ENCODE measurements at places on chromosomes 6 and 20.

DNA sequence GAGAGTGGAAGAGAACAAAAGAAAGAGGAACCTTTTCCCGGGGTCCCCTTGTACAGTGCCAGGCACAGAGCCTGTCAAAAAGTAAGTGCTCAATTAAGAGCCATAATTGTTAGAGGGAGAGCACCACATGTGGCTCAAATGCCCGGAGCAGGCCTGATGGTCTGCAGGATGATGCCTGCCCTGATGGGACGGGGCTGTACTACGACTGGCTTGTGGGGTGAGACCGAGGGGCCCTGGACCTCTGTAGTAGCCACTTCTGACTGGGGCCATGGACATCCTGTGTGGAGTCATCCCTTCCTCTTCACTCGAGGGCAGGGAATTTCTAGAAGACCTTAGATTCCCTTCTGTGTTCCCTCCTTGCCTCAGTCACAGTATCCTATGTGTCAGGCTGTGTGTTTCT lies 47.9 kb downstream of the KCNK5 start:
- no peak for DNase-seq

DNA sequence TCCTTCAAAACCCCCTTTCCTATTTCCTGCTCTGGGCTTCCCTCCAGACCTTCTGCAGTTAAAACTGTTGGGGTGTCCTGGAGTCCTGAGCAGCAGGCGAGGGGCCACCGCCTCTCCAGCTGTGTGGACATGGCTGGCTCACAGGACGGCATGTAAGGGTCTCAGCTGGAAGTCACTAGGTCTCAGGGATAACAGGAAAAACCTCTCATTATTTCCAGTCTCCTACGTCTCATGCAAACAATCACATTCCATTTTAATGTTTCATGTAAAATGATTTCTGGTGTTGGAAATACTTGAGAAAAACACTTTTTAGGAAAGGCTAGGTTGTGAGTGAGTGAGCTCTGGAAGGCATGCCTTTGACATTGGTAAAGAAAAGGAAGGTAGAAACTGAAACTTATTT lies 158.7 kb downstream of the SCML4 start:
- no peak for DNase-seq

- no peak for DNase-seq
Observed at GRCh38 chr6:37583261-37583660, 83.6 kb upstream of the CCDC167 start.

GRCh38 chr6:3650959-3651697 lies 100.4 kb downstream of the PXDC1 start:
- DNase-seq = peak; percentile 99

DNA sequence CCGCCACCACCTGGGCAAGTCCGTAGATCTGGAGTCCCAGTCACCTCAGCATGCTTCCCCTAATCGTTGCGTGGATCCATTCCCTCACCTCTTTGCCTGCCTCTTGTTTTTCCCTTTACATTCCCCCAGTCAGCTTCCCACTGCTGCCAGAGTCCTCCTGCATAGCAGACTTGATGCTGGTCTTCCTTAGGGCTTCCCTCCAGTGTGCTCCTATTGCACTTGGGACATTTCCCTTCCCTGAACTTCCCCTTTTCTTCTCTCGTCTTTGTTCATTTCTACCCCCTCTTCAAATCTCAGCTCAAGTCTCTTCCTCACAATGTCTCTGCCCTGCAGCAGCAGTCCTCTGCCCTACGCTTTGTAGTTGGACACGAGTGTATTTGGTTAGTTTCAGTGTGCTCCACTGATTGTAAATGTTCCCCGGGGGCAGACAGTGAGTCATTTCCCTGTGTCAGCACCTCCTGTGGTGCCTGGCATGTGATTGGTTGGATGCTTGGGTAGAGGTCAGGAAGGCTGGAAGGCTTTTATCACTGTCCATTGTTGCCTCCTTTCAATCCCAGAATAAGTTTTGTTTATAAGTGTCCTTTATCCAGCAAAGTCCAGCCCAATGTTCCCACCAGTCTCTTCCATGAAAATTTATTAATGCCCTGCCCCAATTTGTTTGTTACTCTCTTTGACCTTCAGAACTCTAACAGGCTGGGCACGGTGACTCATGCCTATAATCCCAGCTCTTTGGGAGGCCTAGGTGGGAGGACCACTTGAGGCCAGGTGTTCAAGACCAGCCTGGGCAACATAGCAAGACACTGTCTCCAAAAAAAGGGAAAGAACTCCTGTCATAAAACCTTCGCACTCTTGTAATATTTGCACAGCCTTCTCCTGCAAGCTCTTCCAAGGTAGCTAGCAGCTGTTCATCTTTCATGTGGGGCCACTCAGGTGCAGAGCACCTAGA lies 38.3 kb downstream of the FAM120B start:
- DNase-seq = no peak

DNA sequence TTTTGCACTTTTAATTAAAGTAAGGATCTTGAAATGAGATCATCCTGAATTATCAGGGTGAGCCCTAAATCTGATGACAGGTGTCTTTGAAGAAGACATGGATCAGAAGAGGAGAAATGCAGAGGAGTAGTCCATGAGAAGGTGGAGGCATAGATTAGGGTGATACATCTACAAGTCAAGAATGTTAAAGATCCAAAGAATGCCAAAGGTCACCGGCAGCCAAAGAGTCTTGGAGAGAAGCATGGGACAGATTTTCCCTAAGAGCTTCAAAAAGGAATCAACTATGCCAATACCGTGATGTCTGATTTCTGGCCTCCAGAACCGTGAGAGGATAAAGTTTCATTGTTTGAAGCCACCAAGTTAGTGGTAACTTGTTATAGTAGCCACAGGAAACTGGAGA lies 59.0 kb upstream of the THEMIS start:
- DNase-seq = no peak

DNA sequence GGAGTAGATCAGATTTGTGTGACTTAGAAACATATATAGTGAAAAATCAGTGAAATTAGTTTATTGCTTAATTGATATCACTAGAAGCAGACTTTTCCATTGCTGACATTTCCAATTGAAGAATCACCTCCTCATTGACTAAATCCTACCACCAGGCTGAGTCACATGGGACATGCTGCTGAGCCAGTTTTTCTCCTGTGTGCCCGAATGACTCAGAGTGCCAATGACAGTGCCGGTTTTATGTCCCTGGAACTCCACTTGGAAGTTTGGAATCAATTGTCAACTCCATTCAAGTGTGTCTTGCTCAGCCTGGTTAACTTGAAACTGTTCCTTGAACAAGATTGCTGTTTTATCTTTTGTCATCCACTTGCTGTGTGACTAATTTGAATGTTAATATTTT lies 316.1 kb upstream of the PRDM1 start:
- no peak for DNase-seq

GRCh38 chr6:28807682-28808280 lies 116.0 kb downstream of the TRIM27 start:
- peak; percentile 85 for DNase-seq

DNA sequence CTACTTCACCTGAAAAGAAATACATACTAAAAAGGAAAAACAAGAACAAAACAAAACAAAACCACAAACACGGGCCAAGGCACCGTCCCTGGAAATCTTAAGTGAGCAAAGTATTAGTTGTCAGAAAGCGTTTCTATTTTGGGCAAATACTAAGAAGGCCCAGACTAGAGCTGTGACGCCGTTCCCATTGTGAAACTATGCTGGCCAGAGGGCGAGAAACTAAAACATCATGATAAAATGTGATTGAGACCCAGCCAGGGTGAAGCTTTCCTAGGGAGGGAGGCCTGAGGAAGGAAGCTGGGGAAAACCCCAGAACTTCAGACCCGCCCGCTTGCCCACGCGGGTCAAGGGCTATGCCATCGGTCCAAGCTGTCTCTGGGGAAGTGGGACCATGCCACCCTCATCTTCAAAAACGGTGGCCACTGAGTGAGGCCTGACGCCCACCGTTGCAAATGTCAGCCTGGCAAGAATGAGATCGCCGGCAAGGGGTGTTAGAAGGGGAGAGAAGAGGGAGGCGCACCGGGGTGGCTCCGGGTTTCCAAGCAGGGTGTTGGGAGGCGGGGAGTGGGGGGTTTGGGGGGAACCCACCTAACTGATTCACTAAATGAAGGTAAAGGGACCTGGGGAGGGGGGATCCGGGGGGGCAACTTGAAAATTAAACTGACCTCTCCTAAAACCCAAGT lies 1950.9 kb upstream of the DEFB115 start:
- DNase-seq = no peak

GRCh38 chr6:156046841-156047449 lies 591.3 kb upstream of the NOX3 start:
- no peak for DNase-seq

- DNase-seq = no peak
Observed at GRCh38 chr6:136421537-136422158, 128.6 kb downstream of the MAP7 start.

DNA sequence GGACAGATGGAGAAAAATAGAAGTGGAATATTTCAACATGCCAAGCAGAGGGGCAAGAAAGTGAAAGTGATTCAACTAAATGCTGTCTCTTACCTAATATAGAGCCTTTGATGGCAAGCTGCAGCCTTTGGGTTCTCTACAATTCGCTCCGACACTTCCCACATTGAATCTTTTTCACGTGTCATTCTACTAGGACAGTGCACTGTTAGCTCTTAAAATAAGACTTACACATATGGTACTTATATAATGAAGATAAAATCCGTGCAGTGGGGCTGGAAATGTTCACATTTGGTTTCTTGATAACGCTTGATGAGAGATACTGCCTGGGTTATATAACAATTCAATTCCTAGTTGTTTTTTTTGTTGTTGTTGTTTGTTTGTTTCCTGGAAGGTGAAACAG lies 502.4 kb downstream of the LMBRD1 start:
- DNase-seq = no peak

GRCh38 chr6:37566111-37566949 lies 66.6 kb upstream of the CCDC167 start:
- peak; percentile 50 for DNase-seq

GRCh38 chr6:23323897-23324296 lies 754.5 kb downstream of the HDGFL1 start:
- DNase-seq = no peak

DNA sequence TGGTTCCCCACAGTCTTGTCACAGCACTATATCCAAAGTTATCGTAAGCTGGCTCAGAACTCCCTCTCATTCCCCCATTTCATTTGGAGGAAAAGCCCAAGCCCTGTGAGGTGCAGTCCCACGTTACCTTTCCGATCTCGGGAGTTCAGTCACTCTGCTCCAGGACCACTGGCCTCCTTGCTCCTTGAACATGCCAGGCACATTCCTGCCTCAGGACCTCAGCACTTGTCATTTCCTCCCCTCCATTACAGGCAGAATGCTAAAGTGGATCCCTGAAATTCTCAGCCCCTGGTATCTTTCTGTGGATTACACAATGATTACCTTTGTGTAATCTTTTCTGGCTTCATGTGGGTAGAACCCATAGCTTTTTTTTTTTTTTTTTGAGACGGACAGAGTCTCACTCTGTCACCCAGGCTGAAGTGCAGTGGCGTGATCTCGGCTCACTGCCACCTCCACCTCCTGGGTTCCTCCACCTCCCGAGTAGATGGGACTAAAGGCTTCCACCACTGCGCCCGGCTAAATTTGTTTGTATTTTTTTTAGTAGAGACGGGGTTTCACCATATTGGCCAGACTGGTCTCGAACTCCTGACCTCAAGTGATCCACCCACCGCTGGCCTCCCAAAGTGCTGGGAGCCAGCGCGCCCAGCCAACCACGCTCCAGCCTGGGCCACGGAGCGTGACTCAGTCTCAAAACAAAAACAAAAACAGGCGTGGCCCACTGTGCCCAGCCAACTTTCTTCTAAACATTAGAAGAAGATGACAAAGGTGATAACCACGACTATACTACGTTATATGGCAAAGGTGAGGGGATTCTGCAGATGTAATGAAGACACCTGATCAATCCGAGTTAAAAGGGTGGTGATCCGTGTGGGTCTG lies 4.0 kb upstream of the OXT start:
- no peak for DNase-seq

GRCh38 chr6:31582230-31582643 lies at the start of gene LTB:
TSS of gene LTB (minus strand) at chr6:31582424. CDS start at chr6:31582417, 7 bp downstream.
- no peak for DNase-seq

DNA sequence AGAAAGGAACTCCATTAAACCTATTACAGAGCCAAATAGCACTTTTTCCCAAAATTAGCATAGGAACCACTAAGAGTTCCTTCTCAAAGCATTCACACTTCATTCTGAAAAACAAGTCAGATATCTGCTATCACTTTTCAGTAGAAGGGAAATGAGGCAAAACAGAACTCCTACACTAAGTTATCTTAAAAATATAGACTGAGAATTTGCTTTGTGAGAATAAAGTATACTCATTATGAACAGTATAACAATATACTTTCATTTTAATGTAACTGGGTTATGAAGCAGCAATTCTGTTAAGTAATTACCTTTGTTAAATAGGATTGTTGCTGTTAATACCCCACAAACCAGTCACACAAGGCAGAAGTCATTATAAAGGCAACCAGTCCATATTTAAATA lies 8.7 kb downstream of the MTRF1L start:
- DNase-seq = no peak

DNA sequence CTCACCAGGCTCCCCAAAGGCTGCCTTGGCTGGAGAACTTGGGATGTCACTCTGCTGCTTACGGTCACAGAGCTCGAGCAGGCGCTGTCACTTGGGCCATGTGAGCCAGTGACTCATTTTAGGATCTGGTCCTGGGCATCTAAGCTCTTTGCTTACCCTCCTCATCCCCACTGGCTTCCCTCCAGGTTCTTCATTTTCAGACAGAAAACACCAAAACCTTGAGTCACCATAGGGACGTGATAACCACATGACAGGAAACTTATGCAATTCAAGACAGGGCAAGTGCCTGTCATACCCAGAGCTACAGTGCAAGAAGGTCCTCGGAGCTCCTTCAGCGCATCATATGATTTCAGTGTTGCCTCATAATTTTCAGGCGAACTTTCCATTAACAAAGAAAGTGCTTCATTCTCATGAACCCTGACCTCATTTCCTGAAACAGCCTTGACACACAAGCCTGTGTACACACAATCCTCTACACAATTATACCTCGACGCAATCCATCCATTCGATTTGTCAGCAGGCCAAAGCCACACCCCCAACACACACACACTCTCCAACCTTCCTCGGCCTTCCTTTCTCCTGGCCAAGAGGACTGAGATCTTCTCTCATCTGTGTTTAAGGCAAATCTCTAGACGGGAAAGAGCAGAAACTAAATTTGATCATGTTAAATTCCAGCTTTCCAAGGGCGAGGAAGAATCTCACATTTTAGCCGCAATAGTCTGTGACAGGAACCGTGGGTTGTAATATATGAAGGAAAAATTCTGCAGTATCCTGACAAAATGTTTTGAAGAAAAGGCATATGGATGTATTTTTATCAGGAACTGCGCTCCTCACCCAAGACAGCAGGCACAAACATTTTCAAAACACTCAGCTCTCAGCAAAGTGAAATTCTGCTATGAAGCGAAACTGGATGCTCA lies 25.3 kb downstream of the TBC1D7 start:
- peak; percentile 91 for DNase-seq

GRCh38 chr20:20196610-20197009 lies 144.3 kb downstream of the CFAP61 start:
- no peak for DNase-seq

DNA sequence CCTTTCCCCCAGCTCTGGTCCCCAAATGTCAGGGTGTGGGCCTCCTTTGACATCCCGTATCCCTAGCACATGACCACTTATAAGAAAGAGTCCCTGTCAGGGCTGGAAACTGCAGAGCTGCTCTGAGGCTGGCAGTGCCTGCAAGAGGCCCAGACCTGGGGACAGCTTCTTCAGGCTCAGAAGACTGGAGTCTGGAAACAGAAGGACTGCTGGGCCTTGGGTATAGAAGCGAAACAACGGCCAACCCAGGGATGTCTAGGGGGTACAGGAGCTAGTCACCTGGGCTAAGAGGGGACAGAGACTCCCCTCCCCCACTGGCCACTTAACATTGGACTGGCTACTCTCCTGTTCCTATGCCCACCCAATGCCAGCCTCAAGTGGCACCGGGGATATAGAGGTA lies 4.7 kb downstream of the SCUBE3 start:
- no peak for DNase-seq

GRCh38 chr20:4681991-4682401 lies 39.7 kb upstream of the PRND start:
- DNase-seq = no peak
